ENCODE measurements at places on chromosomes 1 and 21.

DNA sequence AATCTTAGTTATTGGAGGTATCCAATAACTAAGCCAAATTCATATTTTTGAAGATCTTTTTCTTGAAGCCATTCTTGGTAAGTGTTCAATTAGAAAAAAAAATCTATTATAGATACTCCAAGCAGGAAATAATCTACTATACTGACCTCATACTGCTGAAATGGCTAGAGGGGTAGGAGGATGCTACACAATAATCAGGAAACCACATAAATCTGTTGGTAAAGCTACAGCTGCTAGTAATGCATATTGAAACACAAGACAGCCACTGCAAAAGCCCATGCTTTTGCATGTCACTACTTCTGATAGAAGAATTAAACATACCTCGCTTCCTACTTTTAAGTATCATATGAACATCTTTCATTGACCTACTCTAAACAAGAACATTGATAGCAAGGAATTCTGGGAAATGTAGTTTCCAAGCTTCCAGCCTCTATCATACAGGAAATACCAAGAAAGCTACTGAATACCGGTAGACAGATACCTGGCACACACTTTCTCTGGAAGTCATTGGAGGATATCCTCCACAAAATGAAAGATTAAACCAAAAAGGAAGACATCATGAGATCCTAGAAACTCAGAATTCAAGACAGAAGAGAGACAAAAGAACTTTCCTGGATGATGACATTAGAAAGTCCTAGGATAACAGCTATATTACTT is 103.0 kb upstream of the VAV3 start:
- no peak for DNase-seq

DNA sequence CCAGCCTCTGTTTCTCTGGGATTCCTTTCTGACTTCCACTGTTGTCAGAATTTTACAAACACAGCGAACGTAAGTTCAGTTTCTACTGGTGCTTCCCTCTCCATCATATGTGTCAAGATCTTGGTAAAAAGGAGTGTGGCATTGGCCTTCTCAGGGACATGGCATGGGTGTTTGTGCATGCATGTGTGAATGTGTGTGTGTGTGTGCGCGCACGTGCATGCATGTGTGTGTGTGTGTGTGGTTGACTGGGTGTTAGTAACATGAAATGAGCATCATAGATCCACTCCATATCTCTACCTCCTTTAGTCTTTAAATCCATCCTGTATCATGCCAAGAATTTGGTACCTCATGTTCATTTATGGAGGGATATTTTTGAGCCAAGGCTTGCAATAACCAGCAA is 411.3 kb downstream of the NPHP4 start:
- no peak for DNase-seq

GRCh38 chr1:156463874-156464273 is 36.7 kb downstream of the MEF2D start:
- no peak for DNase-seq

DNA sequence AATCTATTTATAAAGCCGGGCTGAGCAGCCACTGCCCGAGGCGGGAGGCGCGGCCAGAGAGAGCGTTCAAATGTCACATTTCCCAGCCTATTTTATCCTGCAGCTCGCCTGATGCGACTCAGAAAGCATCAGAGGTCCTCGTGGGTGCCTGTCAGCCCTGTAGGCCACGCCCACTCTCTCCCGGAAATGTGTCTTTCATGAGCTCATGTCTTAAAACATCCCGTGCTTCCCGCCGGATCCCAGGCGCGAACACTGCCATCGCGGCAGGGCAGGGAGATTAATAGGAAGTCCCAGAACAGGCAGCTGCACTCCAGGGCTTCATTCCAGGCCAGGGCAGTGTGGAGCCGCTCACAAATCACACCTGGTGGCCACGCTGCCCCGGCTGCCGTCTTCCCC is 117.5 kb downstream of the PRDM16 start:
- DNase-seq = no peak

GRCh38 chr1:14928886-14929546 is 224.5 kb upstream of the TMEM51 start:
- DNase-seq = no peak

DNA sequence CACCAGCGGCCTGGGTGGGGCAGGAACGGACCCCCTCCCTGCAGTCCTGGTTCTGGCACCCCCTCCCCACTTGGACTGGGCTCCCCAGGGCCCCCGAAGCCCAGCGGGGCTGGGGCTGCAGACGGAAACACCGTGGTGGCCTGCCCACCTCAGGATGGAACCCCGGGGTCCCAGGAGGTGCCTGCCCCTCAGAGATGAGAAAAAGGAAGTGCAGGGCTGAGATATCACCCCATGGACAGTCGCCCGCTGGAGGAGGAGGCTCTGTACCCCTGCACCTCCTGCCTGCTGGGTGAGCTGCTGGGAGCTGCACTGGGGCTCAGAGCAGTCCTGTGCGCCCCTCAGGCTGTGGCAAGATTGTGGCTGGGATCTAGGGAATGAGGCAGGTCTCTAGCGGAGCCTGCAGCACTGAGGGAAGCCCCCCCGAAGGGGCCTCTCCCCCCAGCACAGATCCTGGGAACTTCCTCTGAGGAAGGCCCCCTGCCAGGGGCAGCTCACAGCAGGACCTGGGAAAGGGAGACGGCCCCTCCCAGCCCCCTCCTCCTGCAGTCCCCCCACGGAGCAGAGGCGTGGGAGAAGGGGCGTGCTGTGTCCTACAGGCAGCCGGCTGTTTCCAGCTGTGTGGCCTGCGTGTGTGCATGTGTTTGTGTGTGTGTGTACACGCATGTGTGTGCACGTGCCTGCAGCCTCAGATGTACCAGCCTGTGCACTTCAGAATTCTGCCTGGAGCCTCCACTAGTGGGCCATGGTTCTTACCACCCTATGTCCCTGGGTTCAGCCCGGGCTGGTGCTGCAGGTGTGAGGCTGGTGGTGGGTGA is 6.9 kb downstream of the AGRN start:
- DNase-seq = no peak

GRCh38 chr1:154410185-154410827 is 5.2 kb downstream of the IL6R start:
- no peak for DNase-seq

- no peak for DNase-seq
Observed at GRCh38 chr1:78483903-78484302, 6.9 kb upstream of the PTGFR start.

GRCh38 chr1:239718997-239719628 is 332.7 kb downstream of the CHRM3 start:
- no peak for DNase-seq

All from activated naive CD4-positive, alpha-beta T cell (primary cell).